CD8-positive, alpha-beta memory T cell (primary cell): ENCODE measurements at places on chromosomes 2 and 18. TPM values are rescaled to one million over a fixed set of nuclear protein-coding genes. Genes with fewer than 3 reads are reported as not detected.

DNA sequence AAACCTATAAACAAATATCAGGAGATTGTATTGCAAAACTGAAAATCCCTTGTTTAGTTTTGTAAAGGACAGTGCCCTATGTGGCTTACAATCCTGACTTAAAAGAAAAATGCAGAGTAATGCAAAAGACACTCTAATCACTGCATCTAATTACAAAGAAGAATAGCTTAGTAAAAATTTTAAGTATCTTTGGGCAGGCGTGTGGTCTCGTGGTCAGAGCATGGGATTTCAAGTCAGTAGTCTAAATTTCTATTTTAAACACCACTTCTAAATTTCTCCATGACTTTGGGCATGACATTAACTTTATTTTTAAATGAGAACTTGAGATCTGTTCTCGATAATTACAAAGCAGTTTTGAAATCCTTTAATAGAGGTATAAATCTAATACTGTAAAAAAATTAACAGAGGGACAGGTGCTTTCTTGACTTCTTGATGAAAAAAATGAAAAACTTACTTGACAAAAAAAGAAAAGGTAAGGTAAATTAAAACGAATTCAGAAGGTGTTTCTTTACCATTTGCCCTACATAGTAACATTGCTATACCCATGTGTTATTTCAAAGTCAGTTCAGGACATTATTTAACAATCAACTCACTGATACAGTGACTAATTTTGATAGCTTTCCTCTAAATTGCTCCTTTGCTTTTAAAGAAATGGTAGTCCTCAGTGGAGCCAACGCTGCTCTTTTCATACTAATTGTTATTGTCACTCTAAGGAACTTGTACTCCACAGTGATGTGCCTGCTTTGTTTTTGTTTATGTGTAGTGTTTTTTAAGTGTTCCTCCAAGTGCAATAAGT, 17.6 kb upstream of the FTCDNL1 start:
- no peaks in the 10 kb centered on the region for H3K27me3 ChIP-seq
- H3K36me3 ChIP-seq = no peaks in the 10 kb centered on the region
- H3K4me1 ChIP-seq = no peaks in the 10 kb centered on the region

DNA sequence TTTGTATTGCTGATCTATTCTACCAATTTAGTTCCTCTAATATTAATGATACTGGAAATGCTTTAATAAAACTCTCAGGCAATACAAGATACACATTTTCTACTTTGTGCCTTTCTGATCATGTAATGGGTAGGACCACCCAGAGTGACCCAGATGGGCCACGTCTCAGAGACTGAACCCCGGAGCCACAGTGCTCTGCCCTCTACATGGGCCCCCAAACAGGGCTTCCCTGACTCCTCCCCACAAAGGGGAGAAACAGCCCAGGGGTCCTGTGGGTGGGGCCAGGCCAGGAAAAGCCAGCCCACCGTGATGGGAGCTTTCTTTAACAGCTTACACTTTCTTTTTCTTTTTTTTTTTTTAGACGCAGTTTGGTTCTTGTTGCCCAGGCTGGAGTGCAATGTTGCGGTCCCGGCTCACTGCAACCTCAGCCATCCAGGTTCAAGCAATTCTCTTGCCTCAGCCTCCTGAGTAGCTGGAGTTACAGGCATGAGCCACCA, 18.4 kb downstream of the HDAC4 start:
- peaks cover 16% of the 10 kb centered on the region for H3K4me1 ChIP-seq
- H3K27me3 ChIP-seq = no peaks in the 10 kb centered on the region
- H3K4me3 ChIP-seq = no peak overlapping the region
- H3K36me3 ChIP-seq = no peaks in the 10 kb centered on the region
- DNase-seq = no peak
- no peak overlapping the region for H3K27ac ChIP-seq

- H3K36me3 ChIP-seq = no peaks in the 10 kb centered on the region
- no peak overlapping the region for H3K4me3 ChIP-seq
- H3K4me1 ChIP-seq = no peaks in the 10 kb centered on the region
- H3K27ac ChIP-seq = no peak overlapping the region
- H3K27me3 ChIP-seq = no peaks in the 10 kb centered on the region
These were observed 76.0 kb upstream of the ZFP36L2 start for GRCh38 chr2:43302182-43302960.

DNA sequence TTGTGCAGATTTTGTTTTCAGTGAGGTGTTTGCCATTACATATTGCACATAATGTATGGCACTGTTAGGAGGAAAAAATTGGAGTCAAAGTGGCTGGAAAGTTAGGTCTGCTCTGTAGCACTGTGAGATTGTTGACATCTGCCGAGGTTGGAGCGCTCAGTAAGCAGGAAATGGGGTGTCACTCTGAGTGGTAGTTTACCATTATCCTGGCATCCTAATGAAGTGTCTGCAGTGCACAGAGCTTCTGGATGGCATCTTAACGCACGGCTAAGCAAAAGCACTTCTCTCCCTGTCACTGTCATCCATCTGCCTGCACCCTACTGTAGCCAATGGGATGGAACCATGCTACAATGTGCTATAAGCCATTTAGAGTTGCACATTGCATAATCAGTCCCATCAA, 561.9 kb downstream of the ARHGAP15 start:
- H3K4me1 ChIP-seq = no peaks in the 10 kb centered on the region
- no peak overlapping the region for H3K27ac ChIP-seq
- H3K27me3 ChIP-seq = no peaks in the 10 kb centered on the region
- H3K4me3 ChIP-seq = no peak overlapping the region

EMILIN1 gene
- total RNA-seq = 0.79 TPM

SERPINB13 gene
- total RNA-seq = not detected

SERPINB4 gene
- not detected for total RNA-seq
